Activated CD4-positive, alpha-beta T cell treated with anti-CD3 and anti-CD28 coated beads for 1 hour (primary cell): ENCODE measurements at places on chromosomes 3 and 15.

- no peak for DNase-seq
These were observed 48.6 kb downstream of the LPP start for GRCh38 chr3:188202358-188203138.

GRCh38 chr3:54830658-54831057, 97.2 kb downstream of the LRTM1 start:
- DNase-seq = no peak

- DNase-seq = no peak
These were observed 306.6 kb upstream of the ARRDC4 start for GRCh38 chr15:97653896-97654295.

DNA sequence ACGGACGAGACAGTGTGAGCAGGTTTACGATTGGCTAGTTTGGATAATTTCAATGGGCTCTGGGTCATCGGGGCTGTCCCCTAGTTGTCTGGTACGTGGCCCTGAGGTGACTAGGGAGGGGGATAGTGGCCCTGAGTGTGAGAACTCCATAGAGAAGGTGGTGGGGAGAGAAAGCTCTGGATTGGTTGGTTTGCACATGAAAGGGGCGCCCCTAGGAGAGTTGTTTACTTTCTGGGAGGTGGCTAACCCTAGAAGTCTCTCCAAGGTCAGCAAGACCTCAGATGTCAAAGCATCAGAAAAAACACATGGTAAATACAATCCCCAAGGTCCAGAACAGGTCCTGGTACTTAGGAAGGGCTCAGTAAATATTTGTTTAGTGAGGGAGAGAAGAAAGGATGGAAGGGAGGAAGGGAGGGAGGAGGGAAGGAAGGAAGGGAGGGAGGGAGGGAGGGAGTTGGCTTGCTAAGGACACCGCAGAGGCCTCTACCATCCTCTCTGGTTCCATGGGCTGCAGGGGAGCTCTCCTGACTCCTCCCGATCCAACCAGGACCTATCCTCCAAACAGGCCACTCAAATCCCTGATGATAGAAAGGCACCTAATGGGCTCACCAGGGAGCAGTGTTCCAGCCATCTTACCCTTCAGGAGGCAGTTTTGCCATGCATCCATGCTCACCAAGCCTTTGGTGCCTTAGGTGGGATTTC, 3.0 kb upstream of the TRH start:
- no peak for DNase-seq

GRCh38 chr3:12158387-12159226, at the start of gene TIMP4:
Gene TIMP4 (minus strand): TSS chr3:12158912. CDS start chr3:12158840, 72 bp downstream.
- DNase-seq = no peak

- DNase-seq = no peak
These were observed 4.7 kb upstream of the BNC1 start for GRCh38 chr15:83289160-83289559.
